ENCODE measurements at places on chromosomes 12 and 14.
A peak's percentile ranks its signal among the peaks of the same experiment; 100 is the strongest.

DNA sequence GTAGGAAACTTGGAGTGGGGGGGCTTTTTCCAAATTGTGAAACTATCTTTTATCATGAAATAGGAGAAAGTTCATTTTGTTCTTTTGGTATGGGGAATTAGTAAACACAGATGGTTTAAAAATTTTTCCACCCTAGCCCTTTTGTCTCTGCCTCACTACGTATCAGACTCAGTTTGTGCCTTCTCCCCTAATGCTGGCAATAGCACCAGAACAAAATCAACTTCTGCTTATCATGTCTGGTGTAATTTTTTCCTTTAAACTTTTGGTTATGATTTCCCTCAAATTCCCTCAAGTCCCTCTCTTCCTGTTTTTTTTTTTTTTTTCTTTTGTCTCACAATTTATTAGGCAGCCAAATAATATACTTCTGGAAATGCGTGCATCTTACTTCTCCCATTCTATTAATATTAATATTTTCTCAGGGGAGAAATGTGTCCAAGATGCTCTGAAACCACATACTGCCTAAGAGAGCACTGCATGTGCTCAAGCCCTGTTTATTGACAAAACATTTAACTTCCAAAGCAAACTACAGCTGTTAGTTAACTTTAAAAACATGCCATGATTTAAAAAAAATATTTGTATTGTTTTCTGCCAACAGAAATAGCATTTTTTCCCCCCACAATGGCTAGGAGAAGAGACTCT lies 35.4 kb downstream of the TESPA1 start:
- DNase-seq: no peak

GRCh38 chr12:19799216-19799615 lies 359.9 kb downstream of the AEBP2 start:
- DNase-seq: no peak

- DNase-seq: no peak
Observed at GRCh38 chr14:55803873-55804553, 224.0 kb downstream of the KTN1 start.

GRCh38 chr12:73240110-73240509 lies 967.9 kb downstream of the TRHDE start:
- no peak for DNase-seq

DNA sequence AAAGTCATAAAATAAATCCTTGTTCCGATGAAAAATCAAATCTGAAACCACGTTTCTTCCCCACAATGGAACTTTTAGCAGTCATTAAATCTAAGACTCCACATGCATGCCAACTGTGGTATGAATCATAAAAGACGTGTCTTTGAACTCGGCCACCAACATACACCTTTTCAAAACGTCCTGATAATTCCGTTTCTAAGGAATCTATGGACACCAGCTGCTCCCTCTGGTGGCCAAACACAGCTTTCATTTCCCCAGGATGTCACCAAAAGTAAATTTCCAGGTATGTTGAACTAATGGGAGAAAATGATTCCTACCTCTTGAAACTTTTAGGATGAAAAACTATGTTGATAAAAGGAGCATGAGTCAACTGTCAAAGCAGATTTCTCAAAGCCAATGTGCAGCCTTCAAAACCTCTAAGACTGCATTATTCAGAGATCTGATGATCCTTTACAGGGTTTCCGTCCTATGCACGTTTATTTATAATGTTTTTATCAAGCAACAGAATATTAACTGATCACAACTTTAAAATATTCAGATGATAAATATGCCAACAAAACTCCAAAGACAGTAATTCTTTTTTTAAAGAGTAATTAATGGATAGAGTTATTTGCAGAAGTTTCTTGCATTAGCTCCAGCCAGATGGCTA lies 96.2 kb downstream of the CIT start:
- no peak for DNase-seq

DNA sequence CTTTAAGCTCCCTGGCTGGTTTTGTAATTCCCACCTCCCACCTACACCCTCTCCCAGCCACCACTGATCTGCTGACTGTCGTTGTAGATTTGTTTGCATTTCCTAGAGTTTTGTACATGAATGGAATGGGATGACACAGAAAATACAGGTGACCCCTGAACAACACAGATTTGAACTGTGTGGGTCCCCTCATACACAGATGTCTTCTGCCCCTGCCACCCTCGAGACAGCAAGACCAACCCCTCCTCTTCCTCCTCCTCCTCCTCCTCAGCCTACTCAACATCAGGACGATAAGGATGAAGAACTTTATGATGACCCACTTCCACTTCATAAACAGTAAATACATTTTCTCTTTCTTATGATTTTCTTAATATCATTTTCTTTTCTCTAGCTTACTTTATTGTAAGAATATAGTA lies 28.8 kb downstream of the SYNE3 start:
- no peak for DNase-seq

GRCh38 chr14:76922584-76922983 lies 96.4 kb downstream of the LRRC74A start:
- DNase-seq: no peak

DNA sequence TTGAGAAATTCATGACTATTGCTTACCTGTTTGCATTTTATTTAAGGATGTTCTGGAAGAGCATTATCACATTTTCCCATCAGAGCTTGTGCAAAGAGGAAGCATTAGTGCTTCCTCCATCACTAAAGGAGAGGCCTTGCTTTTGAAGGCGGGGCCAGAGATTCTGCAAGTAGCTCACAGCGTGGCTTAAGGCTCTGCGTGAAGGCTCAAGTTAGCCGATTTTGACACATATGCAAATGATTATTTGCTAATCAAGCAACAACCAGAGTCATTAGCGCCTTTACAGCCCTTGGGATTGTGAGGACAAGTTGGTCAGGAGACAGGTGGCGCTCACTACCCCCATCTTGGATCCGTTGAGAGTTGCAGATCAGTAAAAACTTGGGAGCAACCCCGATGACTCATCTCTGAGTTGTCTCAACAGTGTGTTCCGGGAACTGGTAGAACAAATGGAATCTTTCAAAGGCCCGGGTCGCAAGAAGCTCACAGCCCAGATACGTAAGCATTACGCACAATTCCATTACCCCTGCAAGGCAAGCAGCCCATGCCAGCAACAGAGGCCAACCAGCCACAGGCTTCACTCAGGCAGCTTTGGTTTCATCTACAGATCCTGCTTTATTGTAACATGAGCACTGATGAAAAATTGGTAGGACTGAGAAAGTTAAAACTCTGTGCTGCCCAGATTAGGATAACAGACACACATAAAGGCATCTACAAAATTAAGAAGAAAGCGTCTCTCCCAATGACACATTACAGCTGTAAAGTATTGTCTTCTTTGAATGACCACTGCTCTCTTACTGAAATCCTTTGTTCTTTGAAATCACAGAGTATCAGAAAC lies 34.9 kb upstream of the SPTSSA start:
- DNase-seq: no peak

GRCh38 chr14:45145214-45145613 lies 9.5 kb downstream of the FANCM start:
- DNase-seq: no peak

DNA sequence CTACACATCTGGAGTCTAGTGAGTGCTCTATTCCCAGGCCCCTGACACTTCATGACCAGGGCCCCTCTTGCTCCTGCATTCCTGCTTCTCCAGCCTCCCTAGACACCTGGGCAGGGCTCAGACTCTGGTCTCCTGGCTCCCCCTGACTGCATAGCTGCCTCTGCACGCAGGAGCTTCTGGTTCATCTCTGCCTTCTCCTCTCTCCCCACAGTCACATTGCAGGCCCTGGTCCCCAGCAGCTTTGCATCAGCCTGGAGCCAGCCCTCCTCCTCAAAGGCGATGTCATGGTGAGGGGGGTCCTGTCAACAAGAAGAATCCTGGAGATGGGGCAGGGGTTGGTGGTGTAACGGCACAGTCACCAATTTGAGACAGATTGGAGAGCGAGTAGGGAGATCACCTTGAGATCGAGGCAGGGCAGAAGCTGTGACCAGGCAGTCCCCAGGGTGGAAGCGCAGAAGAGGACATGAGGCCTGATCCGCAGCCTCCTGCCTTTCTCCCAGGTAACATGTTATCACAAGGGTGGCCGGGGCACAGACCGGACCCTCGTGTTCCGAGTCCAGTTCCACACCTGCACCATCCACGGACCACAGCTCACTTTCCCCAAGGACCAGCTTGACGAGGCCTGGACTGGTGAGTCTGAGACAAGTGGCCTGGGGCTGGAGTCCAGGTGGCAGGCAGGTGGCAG lies 8.1 kb downstream of the TNS2 start:
- no peak for DNase-seq

DNA sequence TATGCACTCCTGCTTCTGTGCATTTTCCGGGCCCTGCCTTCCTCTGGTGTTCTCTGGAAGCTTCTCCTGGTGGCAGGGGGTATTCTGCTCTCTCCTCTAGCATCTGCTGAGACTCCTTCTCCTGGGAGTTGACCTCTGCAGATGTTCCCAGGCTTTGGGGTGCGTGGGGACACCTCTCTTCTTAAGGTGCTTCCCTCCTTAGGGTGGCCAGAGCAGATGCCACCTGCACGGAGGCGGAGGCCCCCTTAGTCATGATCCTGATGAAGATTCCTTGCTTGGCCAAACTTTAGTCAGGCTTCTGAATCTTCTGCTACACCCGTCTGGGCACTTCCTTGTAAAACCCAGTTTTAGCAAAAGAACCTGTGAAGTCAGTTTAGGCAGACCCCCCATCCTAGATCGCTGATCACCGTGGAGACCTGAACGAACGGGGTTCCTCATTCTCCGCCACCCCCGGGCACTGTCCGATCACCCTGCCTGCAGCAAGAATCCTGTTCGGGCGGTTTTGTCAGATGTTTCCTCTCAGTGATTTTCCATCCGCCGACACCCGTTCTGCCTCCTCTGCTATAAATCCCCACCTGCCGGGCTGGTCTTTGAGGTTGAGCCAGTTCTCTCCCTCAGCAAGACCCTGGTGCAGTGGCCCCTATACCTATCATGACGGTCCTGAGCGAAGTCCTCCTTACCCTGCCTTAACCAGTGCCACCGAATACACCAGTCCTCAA lies 111.9 kb downstream of the CALM1 start:
- DNase-seq: no peak

DNA sequence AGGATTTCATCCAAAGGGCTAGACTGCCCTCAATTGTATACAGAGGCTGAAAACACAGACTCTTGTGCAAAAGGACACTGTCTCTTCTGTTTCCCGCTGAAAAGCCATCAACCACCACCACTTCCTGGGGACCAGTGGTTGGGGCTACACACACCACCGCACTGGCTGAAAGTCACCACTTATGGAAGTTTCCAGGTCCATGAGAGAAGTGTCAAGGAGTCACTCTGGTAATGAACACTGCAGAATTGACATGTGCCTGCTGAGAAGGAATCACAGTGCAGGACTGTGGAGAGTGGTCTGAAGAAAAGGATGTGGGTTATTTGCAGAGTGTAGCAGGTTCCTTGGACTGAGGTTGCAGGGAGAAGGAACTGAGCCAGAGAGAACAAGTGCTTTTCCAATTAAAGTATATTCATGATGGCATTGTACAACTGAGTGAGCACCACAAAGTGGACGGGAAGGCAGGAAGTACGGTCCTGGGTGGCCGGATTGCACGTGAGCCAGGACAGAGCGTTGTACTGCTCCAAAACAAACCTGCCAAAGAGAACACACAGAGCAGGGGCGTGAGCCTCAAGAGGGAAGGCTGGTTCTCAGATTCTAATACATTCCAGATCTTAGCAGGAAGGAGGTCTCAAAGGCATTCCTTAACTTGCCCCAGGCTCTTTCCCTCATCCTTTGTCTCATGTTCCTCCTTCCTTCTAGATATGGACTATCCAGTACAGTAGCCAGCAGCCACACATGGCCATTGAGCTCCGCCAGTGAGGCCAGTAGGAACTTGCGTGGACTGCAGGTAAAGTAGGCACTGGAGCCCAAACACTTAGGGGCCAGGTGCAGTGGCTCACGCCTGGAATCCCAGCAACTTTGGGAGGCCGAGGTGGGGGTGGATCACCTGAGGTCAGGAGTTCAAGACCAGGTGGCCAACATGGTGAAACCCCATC lies 316.4 kb downstream of the MED13L start:
- peak; percentile 23 for DNase-seq

DNA sequence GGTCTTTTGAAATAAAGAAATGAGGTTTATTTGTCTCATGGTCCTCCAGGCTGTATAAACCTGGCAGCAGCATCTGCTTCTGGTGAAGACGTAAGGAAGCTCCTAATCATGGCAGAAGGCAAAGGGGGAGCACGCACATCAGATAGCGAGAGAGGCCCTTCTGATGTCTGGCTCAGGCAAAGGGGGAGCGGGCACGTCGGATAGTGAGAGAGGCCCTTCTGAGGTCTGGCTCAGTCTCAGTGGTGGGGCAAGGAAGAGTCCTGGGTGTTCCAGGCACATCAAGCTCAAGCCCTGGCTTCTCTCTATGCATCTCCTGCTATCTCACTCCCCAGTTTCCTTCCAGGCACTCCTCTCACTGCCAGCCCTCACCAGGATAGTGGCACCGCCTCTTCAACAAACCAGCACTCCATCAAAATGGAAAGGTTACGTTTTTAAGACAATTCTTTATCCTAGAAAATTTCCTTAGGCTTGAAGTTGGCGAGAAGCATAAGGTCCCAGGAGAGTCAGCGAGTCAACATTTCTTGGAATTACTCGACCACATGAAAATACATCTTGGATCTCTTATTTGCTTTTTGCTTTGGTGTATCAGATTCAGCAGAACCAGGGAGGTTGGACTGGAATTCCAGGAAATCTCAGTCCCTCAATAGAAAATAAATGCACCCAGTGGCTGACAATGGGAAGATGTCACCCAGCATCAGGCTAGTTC lies 189.6 kb upstream of the TMEM132C start:
- no peak for DNase-seq

- DNase-seq: peak; percentile 44
Observed at GRCh38 chr14:65352964-65353530, 59.5 kb upstream of the FUT8 start.

GRCh38 chr14:69055125-69055524 lies 76.0 kb upstream of the ACTN1 start:
- no peak for DNase-seq
